Activated naive CD8-positive, alpha-beta T cell treated with anti-CD3 and anti-CD28 coated beads for 36 hours (primary cell): ENCODE measurements at places on chromosomes 5 and 9. TPM values are rescaled to one million over a fixed set of nuclear protein-coding genes. Genes with fewer than 3 reads are reported as not detected.

HSD17B3 gene
- not detected for total RNA-seq

DNA sequence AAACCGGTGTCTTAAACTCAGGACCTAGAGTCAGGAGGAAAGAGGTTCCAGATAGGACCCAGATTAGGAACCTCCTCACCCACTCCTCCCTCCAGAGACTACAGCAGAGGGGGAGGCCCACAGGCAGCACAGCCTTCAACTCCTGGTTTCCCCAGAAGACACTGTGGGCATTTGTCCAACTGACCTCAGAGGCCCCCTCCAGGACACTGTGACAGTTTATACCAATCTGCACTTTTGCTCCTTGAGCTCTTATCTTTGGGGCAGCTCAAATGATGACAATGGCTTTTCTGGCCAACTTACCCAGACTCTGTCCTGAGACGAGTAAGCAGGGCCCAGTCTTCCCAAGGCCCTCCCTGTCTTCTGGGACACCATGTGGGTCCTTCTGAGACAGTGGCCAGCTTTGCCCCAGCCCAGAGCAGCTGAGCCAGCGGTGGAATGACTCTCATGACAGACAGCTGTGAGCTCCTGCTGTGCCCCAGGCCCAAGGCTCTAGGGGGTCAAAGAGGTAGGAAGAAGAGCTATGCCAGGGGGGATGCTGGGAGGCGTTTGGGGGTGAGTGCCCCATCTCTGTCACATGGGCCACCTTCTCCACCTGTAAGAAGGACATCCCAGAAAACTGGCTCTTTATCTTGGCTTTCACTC lies 14.3 kb downstream of the OR2V2 start:
- no peak for DNase-seq

PCDHGC5 gene
- not detected for total RNA-seq

FGF10 gene
- total RNA-seq, result not detected

- DNase-seq, result no peak
Measured at GRCh38 chr9:111529787-111530186, 4.8 kb downstream of the ZNF483 start.

DNA sequence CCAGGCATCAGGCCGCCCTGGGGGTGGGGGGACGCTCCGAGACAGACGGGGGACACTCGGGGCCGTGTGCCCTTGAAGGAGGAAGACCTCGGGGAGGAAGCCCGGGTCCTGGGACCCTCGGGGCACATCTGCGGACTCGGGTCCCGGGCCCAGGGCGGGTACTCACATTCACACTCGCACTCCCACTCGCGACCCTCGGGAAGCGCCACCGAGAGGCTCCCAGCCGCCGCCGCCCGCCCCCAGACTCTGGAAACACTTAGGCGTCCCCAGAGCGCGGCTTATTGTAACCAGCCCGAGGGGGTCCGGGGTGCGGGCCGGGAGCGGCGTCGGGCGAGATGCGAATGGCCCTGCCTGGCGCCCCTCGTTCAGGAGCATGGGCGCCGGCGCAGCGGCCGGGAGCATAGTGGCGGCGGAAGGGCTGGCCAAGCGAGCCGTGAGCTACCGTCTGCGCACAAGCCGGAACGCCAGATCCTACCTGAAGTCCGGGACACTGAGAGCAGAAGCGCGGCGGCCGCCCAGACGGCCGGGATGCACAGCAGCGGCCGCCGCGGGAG lies 559 bp downstream of the ROR2 start:
- DNase-seq, result peak; percentile 1

DNA sequence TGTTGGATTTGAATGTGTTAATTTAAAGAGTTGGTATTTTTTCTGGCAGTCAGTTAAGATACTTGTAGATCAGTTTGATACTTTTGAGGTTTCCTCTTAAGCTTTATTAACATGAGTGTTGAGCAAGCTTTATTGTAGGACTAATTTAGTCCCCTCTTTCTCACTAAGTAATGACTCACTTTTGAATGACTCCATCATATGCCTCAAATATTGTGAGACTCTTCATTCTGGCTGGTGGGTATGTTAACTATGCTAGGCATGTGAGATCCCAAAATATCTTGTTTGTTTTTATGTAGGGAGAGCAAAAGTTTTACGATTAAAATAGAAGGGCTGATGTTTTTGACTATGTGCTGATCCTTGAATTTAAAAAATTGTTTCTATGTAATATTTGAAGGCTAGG lies 355.7 kb downstream of the IZUMO3 start:
- DNase-seq, result no peak

DNA sequence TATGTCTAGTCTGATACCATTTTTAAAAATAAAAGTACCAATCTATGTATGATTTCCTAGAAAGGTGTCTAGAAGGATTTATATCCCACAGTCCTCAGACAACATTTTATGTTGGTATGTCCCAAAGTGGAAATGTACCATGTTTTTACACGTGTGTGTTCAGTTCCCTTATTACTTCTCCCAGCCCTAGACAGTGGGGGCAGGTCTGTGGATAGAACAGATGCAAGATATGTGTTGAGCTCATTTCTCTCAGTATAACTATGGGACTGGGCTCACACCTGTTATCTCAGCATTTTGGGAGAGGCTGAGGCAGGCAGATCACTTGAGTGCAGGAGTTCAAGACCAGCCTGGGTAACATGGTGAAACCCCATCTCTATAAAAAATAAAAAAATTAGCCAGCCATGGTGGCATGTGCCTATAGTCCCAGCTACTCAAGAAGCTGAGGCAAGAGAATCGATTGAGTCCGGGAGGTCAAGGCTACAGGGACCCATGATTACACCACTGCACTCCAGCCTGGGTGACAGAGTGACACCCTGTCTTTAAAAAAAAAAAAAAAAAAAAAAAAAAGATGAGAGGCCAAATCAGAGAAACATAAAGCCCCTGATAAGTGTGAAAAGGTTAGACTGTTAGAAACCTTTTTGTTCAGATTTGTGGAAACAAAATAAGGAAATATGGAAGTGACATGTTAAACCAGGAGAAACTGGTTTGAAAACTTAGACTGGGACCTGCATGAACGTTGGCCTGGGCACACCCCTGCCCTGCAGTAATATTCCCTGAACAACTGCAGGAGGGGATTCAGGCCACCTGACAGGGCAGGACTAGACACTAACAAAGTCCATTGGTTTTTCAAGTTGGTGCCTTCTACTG lies 7.4 kb upstream of the SLC2A8 start:
- no peak for DNase-seq

- DNase-seq, result no peak
Measured at GRCh38 chr5:119220576-119221197, 135.1 kb upstream of the TNFAIP8 start.

GRCh38 chr5:116650544-116650943 lies 75.9 kb upstream of the SEMA6A start:
- DNase-seq, result no peak

SLC6A18 gene
- not detected for total RNA-seq

DNA sequence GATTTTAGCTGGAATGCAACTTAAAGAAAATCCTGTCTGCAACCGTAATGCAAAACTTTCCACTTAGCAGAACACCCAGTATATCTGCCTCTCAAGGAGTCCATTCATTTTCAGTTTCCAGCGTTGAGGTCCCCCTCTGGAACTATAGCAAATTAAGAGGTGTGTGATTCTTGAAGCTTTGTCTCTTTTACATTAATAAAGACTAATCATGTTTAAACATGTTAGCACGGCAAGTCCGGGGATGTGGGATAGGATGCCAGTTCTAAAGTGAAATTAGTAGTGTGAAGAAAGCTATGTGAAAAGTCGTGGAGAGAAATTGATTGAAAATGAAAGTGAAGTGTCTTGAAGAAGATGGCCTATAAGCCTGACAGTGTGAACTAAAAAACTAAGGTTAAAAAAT lies 429.1 kb downstream of the NR2F1-AS1 start:
- DNase-seq, result no peak

- no peak for DNase-seq
Measured at GRCh38 chr5:83145241-83145640, 67.9 kb downstream of the XRCC4 start.

TNFSF8 gene
- total RNA-seq, result 59.9 TPM

DNA sequence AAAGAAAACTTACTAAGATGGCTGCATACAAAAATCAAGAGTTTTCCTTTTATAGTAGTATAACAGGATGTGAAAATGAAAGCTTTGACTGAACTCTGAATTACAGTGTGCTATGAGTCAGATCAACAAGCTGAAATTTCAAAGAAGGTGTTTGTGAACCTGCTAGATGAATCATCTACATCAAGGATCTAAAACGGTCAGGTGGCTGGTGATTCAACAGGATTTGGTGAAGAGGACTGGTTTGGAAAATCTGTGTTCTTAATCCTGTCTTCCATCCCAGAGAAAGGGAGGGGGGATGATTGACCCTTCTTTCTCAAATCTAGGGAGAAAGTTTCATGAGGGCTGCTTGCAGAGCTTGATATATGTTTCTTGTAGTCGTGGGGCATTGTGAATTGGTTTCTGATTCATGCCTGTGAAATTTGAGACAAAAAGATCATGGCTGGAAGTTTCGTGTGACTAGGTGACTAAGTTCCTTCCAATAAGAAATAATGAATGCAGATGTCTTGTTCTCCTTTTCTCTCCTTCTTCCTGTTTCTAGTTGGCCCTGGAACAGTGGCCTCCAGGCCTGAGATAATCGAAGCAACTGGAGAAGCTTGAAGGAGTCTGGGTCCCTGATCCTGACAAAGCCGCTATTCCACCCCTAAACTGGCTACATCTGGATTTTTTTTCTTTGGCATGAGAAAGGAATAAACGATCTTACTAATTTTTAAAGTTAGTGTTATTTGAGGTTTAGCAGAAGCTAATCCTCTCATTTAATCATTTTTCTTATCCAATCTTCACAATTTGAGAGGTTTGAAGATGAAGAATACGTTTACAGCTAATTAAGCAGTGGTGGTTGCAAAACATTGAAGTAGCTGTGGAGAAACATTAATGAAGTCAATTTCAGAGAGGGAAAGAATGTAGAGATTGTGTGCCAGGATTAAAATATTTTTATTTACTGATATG lies 67.2 kb downstream of the MRPS30 start:
- peak; percentile 29 for DNase-seq

GRCh38 chr9:109114670-109115069 lies 5.1 kb downstream of the TMEM245 start:
- no peak for DNase-seq

- DNase-seq, result no peak
Measured at GRCh38 chr5:123294544-123294943, 128.7 kb downstream of the CEP120 start.

MAMDC2 gene
- not detected for total RNA-seq

PALM2AKAP2 gene
- not detected for total RNA-seq

IFNA21 gene
- not detected for total RNA-seq

- no peak for DNase-seq
Measured at GRCh38 chr5:152170350-152170749, 234.7 kb downstream of the NMUR2 start.

DNA sequence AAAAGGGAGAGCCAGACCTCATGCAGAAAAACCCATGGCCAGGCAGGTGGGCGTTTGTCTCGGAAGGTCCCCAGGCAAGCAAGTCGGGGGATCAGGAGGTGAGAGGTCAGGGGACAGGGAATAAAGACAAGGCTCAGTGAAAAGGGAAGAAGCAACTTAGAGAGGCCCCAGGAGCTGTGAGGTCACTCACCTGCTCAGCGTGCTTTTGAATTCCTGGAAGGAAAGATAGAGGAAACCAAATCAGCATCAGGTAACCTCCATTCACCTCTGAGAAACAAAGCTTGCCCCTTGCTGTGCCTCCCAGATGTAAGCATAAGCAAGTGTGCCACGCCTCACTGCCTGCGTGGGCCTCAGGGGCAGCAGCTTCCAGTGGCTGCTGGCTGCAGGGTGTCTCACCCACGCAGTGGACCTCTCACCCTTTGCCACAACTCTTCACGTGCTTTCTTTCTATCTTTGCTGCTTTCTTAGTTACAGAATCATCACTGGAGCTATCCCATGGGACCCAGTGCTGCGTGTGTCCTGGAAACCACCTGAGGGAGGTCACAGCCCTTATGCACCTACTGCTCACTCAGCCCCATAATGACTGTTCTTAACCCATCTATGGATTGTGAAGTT lies 6.0 kb downstream of the TRIM7 start:
- DNase-seq, result no peak

DNA sequence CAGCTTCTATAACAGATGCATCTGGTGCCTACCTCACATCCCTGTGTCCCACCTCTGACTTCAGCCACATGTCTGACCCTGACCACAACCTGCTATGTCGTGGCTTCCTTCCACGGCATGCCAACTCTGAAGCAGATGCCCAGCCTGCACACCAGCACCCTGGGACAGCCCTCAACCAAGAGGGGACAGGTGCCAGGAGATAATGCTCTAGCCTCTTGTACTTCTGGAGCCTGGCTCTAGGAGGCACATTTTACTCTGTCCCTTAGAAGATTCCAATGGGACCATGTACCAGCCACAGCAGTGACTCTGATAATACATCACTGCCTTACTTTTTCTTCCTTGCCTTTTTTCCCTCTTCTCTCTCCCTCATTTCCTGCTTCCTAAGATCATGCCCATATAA lies 51.4 kb downstream of the EBF1 start:
- DNase-seq, result no peak

HACD4 gene
- total RNA-seq, result 5.2 TPM

DNA sequence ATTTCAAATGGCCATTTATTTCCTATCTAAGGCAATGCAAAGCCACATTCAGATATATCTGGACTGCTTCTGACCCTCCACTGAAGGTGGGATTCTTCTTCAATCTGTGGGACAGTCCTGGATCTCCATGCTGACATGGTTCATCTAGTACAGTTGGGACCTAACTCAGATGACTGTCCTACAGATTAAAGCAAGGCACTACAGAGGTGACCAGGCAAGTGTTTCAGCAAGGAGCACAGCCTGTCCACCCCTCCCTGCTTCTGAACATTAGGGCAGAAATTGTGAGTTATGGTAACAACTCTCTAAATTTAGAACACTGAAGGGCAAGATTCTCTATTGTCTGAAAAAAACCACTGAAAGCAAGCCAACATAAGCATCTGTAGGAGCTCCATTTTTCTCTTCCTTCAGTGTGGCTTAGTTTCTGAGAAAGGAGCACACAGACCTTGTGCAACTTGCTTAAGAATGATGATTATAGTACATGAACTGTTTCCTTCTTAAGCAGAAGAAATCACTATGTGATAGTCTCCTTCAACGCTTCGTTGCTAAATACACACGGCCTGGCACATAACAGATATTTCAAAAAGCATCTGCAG lies 62.9 kb upstream of the BARX1 start:
- DNase-seq, result no peak

DBH gene
- total RNA-seq, result not detected
